ENCODE measurements at places on chromosomes 1 and 21.

GRCh38 chr1:53134042-53134485 is 8.4 kb downstream of the SLC1A7 start:
- DNase-seq, result no peak

DNA sequence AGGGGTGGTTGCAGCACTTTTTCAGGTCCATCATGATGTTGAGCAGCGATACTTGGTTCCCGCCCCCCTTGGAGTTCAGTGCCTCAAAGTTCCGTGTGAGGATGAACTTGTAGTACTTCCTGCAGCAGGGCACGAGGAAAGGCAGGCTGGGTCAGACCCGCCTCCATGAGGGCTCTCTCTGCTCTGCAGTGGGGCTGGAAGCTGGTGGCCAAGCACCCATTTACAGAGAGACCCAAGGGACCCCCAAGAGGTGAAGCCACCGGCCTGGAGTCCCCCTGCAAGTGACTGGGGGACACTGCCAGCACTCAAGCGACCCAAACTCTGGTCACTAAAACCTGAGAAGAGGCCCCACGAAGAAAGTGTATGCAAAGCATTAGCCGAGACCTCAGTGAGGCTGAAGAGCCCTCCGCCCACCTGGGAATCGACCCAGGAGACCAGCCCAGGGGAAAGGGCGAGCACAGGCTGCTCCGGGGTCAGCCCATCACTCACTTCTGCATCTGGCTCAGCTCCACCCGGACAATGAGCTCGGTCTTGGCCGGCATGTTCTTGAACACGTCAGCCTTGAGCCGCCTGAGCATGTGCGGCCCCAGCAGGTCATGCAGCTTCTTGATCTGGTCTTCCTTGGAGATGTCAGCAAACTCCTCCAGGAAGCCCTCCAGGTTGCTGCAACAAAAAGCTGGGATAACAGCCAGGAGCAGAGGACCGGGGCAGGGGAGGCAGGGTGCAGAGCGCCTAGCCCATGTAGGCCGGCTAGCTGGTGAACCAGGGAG is 45.2 kb downstream of the CHD5 start:
- DNase-seq, result no peak

- no peak for DNase-seq
These were observed 1.7 kb downstream of the GJB4 start for GRCh38 chr1:34761176-34761761.

DNA sequence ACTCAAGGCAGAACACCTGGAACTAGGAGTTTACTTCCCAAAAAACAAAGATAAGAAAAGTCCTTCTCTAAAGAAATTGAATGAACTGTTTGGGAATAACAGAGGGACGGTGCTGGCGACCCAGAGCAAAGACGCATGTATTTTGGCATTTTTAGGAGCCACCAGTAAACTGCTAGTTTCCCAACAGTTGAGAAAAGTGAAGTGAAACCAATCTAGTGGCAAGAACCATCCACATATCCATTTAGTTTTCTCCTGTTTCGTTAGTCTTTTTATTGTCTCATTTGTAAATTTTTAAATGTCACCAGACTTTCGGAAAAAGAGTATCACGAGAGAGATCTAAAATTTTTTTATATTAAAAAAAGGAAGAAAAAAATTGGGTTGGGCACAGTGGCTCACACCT is 30.2 kb downstream of the ODF2L start:
- no peak for DNase-seq

DNA sequence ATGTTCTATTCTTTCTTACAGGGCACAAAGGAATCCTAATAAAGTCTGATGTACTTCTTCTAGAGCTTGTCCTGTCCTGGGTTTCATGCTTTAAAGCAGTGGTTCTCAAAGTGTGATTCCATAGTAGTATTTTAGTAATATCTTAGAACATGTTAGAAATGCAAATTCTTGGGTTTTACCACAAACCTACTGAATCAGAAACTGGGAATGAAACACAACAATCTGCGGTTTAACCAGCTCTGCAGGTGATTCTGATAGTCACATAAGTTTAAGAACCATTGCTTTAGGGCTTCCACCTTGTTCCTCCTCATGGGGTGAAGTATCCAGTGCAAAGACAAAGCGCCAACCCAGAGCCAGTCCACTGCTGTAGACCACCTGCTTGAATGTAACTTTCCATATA is 41.1 kb downstream of the NGF start:
- DNase-seq, result no peak

GRCh38 chr1:53547231-53547790 is 88.1 kb downstream of the DMRTB1 start:
- DNase-seq, result no peak

DNA sequence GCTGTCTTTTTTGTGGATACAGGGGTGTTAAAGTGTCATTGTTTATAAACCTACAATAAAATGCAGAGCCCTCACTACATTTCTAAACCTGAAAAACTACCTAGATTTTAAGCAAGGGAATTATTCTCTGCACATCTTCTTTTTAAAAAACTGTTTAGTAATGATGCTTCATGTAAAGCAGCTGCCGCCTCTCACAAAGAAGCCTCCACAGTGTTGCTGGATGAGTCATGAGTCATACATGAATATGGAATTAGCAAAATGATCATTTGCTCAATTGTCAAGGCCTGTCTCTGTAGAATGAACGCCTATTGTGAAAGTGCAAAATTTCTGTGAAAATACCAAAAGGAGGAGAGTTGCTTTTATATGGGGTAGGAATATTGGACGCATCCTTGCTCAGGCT is 259.5 kb upstream of the CHRM3 start:
- no peak for DNase-seq

DNA sequence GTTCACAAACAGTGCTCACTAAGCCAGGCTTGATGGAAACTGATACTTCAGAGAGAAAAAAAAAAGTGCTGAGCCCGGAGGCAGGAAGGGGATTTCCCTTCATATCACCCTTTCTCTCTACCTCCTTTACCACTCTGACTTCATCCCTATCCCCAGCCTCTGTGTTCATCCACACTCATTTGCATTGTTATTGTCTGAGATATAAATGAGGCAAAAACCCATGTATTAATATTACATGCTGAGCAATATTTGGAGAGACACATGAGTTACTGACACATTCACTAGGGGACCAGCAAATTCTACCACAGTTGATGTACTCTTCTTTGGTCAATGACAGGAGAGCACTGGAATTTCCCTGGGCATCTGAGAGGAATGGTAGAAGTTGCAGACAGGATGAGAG is 175.8 kb downstream of the TNFSF18 start:
- DNase-seq, result no peak

DNA sequence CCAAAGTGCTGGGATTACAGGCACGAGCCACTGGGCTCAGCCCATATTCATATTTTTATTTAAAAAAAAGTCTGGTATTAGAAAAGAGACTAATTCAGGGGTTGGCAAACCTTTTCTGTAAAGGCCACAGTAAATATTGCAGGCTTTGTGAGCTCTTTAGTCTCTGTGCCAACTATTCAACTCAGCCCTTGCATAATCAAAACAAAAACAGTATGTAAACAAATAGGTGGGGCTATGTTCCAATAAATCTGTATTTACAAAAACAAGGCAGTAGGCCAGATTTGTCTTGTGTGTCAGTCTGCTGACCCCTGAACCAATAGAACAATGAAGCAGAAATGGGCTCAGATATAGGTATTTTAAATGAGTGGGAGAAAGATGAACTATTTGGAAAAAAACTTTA is 49.3 kb downstream of the CDC42BPA start:
- DNase-seq, result no peak

- no peak for DNase-seq
These were observed 185.9 kb upstream of the EDN2 start for GRCh38 chr1:41670217-41670957.

DNA sequence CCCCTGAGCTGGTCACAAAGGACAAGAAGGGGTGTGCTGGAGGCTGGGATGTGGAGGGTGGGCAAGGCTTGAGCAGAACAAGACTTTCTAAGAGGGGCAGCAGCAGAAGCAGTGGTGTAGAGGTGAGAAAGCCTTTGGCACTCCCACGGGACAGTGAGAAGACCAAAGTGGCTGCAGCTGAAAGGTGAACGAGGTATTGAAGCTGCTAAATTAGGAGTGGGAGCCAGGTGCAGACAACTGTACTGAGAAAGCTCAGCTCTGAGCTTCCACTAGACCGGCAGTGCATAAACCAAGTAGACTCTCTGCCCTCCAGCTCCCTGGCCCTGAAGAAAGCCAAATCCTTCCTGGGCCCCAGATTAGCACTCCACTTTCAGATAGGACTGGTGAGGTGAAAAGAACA is 93.0 kb downstream of the VWA5B1 start:
- no peak for DNase-seq

DNA sequence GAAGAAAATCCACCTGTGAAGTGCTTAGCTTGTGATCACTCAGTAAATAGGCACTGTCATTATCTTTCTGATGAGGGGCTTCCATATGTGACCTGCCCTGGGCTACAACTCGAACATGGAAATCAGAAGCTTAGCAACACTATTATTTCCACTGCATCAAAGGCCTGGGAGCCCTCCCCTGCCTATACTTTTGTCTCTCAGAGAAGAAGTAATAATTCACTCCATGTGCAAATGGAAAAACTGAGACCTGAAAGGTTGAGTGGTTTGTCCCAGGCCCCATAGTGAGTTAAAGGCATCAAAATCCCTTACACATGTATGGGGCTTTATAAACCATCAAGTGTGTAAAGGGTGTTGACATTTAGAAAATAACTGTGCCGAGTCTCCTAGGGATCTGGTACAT is 20.9 kb downstream of the SOX13 start:
- DNase-seq, result no peak

GRCh38 chr1:231628207-231628876 is 1.8 kb downstream of the DISC1 start:
- no peak for DNase-seq

DNA sequence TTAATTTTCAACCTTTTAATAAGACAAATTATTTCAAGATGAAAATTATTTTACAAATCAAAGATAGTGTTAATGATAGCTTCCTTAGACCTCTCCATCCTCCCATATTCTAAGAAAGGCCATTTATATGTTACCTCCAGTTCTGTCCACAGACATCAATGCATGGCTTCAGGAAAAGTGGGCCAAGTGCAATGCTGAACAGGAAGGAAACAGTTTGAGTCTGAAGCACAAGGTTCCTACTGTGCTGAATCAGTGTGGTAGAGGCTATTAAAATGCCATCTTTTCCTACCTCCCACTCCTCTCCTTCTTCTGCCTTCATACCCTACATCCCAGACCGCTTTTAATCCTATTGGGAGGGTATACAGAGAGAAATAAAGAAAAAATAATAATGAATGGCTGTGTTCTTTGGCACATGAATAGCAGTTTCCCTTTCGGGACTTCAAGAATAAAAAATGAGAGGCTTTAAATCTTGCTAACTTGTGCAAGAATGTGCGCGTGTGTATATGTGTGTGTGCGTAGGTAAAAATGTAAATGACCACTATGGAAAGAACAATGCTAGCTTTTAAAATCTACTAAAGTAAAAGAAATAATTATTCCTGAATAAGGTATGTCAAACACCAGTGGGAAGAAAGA is 62.6 kb upstream of the C1orf105 start:
- no peak for DNase-seq

- no peak for DNase-seq
These were observed 37.0 kb upstream of the ENAH start for GRCh38 chr1:225689882-225690459.

DNA sequence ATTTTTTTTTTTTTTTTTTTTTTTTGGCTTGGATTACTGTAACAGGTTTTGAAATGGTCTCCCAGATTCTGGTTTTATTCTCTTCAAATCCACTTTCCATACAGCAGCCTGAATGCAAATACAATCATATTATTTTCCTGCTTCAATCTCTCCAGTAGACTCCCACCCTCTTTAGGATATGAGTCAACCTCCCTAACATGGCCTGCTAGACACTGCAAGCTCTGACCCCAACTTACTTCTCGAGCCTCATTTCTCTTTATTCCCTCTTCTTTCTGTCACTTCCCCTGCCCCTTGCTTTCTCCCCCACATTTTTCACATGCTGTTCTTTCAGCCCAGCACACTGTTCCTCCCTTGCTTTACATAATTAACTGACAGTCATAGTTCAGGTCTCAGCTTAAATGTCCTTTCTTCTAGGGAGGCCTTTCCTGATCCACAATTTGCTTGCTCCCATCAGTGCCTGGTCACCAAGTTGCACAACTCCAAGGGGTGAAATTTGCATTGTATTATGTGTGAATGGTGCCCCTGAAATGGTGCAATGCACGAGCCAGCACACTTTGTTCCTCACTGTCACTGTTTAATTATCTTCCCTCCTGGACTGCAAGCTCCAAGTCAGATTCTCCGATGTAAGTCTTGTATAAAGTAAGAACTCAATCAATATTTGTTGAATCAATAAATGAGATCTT is 22.1 kb upstream of the IL19 start:
- DNase-seq, result no peak

DNA sequence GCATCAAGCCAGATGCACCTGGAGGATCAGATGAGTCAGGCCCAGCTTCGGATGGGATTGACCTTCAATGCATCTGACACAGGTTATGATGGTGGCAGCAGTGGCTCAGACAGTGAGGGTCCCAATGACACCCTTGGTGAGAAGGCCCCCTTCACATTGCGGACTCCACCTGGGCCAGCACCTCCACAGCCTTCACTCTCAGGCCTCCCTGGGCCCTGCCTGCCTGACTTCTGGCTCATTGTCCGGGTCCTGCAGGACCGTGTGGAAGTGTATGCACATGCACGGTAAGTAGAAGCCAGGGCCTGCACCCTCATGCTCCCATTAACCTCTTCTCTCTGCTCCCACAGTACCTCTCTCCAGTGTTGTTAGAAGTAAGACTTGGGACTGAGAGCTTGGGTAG is 20.8 kb downstream of the HYI start:
- DNase-seq, result no peak

GRCh38 chr1:110387048-110387754 is 3.6 kb downstream of the SLC16A4 start:
- DNase-seq, result no peak

- no peak for DNase-seq
These were observed 595 bp upstream of the ZNHIT6 start for GRCh38 chr1:85708829-85709227.

- DNase-seq, result no peak
These were observed 146 bp upstream of the ZNF362 start for GRCh38 chr1:33256221-33256470.

DNA sequence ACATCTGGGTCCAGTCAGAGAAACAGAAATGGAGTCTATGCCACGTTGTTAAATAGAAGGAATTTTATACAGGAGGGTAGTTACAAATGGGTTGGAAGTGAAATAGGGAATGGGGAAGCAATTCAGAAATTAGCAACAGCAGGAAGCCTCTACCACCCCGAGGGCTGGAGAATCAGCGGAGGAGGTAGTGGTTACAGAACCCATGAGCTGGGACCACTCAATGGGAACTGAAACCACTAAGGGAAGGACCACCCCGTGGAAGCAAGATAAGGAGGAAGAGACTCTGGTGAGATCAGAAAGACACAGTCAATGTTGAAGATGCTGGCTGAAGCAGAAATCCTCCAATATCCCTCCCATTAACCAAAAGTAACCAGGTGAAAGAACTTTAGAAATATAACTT is 15.5 kb upstream of the MAST2 start:
- no peak for DNase-seq

Data from cortex of kidney (tissue), 1 donor.